AG10803 (cell line): ENCODE measurements at places on chromosomes 1 and 21.

GRCh38 chr1:214816603-214817002, 213.6 kb downstream of the CENPF start:
- no peak for DNase-seq

- no peak for DNase-seq
Measured at GRCh38 chr1:99646868-99647267, 955 bp downstream of the PALMD start.

DNA sequence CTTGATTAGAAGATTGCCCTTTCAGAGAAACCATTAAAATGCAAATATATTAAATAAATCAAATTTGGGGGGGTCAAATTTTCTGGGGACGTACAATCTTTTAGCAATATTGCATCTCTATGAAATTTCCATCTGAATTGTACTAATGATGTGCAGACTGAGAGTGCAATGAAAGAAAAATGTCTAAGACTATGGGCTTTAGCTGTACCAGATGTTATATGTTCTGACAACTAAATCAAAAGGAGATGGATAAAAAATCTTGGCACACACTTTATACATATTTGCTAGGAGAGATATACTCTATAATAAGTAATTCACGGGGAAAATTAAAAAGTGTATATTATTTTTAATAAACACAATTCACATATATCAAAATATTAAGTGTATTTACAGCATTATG, 13.0 kb upstream of the PLPPR5 start:
- DNase-seq, result no peak

- DNase-seq, result no peak
Measured at GRCh38 chr1:208189183-208189582, 55.0 kb downstream of the PLXNA2 start.

DNA sequence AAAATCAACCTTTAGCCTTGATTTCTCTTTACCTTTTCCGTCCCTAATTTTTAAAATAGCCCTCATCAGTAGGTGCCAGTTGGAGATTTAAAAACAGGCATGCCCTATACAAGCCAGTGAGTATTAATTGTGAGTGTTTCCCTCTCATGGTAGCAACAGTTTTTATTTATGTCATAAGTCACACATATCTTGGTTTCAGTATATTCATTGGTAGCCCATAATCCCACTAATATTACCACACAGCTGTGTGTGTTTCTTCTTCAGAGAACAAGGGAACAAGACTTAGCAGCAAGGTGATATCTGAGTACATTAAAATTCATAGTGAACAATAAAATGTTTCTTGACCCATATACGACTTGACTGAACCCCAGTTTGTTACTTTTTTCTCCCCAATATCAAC, 68.6 kb upstream of the HSPA13 start:
- no peak for DNase-seq

GRCh38 chr1:240194120-240194519, 102.4 kb downstream of the FMN2 start:
- DNase-seq, result peak; percentile 91

- DNase-seq, result no peak
Measured at GRCh38 chr1:63703701-63704107, 70.1 kb upstream of the ROR1 start.

GRCh38 chr1:91507328-91507727, 6.7 kb downstream of the CDC7 start:
- DNase-seq, result no peak

DNA sequence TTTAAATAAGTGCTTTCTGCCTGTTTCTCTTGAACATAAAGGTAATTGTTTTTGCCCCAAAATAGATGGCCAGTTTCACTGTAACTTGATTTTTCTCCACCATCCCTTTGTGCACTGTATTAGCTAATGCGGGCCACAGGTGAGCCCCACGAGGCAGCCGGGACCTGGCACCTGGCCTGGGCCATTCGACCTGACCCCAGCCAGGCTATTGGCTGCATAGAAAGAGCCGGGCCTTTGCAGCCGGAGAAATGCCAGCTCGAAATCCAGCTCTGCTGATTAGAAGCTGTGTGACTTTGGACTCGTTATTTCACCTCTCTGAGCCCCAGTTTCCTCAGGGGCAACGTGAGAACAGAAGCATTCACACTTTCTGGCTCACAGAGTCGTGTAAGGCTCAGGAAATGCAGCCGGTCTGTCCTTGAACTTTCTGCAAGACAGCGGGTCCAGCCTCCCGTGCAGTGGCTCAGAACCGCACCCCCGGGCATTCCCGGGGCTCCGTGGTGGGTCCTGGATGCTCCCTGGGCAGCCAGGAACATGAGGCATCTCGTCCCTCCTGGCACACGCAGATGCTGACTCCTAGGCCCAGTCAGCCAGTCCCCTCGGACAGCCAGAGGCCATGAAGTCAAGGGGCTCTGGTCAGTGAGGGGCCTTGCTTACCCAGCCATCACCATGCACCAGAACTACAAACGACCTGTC, 37.4 kb upstream of the ACTRT2 start:
- no peak for DNase-seq

GRCh38 chr1:29749024-29749945, 513.0 kb downstream of the PTPRU start:
- no peak for DNase-seq

GRCh38 chr1:80926531-80926930, 874.2 kb upstream of the ADGRL2 start:
- no peak for DNase-seq

DNA sequence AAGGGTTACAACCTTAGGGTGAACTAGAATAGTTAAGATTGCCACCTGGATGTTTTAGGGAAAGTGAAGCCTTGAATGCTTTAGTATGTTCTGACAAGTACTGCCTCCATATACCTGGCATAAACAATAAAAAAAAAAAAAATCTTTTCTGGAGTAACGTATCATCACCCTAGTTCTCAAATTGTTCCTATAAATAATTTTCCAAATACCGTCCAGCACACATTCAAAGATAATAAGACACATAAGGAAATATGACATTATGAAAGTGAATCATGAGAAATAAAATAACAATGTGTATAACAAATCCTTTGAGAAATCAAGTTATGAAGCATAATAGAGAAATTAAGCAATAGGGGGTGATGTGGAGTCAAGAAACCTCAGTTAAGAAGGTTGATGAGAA, 20.6 kb downstream of the C1orf141 start:
- DNase-seq, result no peak

DNA sequence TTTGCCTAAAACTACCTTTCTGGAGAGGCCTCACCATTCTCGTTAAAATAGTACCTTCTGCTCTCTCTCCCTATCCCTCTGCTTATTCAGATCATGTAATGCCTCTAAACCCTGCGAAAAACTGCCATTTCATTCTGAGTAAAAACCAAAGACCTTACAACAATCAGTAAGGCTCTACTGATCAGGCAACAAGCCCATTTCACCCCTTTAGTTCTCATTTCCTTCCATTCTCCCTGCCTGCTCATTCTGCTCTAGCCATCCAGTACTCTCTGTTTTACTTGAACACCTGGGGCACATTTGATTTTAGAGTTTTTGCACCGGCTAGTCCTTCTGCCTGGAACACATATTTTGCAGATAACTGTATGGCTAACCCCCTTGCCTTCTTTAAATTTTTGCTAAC, 187.8 kb downstream of the COQ8A start:
- DNase-seq, result no peak

DNA sequence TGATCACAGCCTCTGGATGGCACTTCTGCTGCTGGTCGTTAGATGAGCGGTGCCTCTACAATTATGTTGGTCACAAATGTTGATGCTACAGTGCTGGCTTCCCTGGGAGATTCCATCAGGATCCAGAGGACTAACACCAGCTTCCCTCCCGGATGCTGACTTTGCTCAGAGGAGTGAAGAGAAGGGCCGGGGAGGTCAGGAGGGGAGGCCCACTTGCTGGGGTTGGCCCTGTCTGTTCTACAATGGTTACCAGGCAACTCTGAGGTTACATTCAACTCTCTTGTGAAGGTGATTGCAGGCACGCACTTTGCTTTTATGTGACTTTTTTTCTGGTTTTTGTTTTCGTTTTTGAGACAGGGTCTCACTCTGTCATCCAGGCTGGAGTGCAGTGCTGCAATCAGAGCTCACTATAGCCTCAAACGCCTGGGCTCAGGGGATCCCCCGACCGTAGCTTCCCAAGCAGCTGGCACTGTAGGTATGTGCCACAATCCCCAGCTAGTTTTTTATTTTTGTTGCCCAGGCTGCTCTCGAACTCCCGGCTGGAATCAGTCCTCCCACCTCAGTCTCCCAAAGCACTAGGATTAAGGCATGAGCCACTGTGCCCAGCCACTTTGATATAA, 112.5 kb downstream of the ADSS2 start:
- no peak for DNase-seq
